ENCODE measurements at places on chromosomes 13 and 19. TPM values are rescaled to one million over a fixed set of nuclear protein-coding genes. Genes with fewer than 3 reads are reported as not detected.

The LILRA1 gene
- total RNA-seq, result not detected

The ZNF583 gene
- 4.1 TPM for total RNA-seq

The KCNN4 gene
- total RNA-seq, result 72.3 TPM

The ALOX5AP gene
- 230 TPM for total RNA-seq

The ATP13A1 gene
- total RNA-seq, result 102 TPM

The ZNF568 gene
- total RNA-seq, result 6.3 TPM

Measured in activated CD4-positive, alpha-beta memory T cell treated with anti-CD3 and anti-CD28 coated beads, Interleukin-2, amount 10 ng/mL, durations not matched to agents 7 days and 5 days (primary cell).